ENCODE measurements at places on chromosomes 2 and 18.

- DNase-seq = no peak
Measured at GRCh38 chr2:133838642-133839365, 270.5 kb upstream of the NCKAP5 start.

DNA sequence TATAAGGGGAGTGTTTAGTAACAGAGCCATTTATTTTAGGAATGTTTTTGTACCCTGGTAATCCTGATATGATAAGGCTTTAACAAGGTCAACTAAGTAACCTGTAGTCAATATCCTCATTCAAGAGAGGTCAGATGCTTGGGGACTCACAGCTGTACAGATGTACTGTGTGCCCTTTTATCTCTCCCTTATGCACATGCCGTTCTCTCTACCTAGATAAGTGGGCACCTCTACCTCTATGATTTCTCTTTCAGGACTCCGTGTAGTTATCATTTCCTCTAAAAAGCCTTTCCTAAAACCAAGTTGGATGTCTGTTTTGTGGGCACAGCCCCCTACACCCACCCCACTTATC, 132.4 kb downstream of the BCL2 start:
- DNase-seq = no peak

DNA sequence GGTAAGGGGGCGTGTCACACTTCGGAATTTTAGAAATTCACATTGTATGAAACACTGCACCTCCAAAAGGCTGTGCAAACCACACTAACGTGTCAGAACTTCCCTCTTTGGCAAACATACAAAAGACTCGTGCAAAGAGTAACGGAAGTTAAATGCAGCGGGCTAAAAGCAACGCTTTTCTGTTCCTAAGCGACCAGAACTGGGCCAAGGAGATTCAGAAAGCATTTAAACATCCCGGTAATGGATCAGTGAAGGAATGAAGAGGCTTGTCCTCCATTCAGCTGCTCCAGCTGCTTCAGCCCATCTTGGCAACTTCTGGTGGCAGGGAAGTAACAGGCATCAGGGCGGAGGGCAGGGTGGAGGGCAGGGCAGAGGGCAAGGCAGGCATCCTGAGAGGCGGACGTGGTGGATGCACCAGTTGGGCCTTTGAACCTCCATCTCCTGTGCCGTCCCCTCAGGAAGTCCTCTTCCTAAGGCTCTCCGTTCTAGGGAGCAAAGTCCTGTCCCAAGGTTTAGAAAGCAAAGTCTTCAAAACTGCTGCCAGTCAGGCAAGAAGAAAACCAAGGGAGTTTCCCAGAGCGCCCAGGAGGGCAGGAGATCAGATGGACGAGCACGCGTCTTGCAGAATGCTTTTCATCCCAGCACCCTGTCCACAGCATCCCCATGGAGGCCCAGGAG, 230.7 kb downstream of the ZNF516 start:
- DNase-seq = no peak

- DNase-seq = no peak
Measured at GRCh38 chr2:191276792-191277465, 31.7 kb downstream of the MYO1B start.

DNA sequence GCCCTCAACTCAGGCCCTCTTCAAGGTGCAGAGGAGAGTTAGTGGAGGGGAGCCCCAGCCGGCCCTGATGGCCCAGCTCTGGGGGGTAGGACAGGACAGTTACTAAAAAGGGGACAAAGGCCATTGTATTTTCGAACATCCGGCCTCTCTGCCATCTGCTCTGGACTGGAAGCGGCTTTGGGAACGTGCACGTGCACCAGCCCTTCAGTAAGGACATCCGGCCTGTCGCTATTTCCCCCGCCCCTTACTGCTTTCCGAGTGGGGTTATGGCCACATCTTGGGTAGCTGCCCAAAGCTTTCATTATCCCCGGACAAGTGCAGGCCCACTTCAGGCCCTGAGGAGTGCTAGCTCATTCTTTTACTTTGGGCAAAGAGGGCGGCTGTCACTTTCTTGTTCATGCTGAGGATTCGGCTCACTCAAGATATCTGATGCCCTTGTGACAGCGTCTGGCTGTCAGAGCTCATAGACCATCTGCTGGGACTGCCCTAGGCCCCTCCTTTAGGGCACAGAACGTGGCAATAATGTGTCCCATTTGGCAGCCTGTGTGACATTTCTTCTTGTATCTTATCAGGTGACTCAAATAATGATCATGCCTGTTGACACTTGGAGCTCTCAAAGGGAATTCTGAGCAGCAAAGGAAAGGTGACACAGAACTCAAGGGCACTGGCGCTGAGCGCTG, 17.5 kb downstream of the SLC4A3 start:
- DNase-seq = no peak

DNA sequence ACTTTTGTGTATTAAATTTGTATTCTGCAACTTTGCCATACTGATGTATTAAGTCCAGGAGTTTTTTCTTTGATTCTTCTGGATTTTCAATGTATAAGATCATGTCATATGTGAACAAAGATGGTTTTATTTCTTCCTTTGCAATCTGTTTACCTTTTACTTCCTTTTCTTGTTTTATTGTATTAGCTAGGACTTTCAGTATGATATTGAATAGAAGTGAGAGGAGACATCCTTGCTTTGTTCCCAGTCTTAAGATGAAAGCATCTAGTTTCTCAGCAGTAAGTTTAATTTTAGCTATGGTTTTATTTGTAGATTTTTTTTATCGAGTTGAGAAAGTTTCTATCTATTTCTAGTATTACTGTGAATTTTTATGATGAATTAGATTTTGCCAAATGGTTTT, 25.5 kb downstream of the VRK2 start:
- no peak for DNase-seq

DNA sequence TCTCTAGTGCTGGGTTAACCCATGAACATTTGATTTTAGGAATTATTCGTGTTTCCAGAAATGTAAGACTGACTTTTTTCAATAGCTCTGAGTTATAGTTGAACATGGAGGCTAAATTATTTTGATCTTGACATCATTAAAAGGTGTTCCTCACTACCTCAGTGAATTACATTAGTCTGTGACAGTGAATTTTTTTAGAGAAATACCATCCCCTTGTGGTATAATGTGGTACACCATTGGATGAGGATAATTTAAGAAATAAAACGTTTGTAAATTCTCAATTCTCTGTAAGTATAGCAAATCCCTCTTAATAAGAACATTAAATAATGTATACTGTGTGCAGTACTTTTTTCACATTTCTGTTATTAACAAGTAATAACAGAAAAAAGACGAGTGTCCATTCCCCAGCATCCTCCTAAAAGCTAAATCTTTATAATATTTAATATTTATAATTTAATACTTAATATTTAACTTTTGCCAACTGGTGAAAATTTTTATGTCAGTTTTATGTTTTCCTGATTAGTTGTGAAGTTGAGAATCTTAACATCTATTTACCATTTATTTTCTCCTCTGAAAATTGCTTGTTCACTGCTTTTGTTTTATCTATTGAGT, 70.3 kb upstream of the CWC22 start:
- no peak for DNase-seq

DNA sequence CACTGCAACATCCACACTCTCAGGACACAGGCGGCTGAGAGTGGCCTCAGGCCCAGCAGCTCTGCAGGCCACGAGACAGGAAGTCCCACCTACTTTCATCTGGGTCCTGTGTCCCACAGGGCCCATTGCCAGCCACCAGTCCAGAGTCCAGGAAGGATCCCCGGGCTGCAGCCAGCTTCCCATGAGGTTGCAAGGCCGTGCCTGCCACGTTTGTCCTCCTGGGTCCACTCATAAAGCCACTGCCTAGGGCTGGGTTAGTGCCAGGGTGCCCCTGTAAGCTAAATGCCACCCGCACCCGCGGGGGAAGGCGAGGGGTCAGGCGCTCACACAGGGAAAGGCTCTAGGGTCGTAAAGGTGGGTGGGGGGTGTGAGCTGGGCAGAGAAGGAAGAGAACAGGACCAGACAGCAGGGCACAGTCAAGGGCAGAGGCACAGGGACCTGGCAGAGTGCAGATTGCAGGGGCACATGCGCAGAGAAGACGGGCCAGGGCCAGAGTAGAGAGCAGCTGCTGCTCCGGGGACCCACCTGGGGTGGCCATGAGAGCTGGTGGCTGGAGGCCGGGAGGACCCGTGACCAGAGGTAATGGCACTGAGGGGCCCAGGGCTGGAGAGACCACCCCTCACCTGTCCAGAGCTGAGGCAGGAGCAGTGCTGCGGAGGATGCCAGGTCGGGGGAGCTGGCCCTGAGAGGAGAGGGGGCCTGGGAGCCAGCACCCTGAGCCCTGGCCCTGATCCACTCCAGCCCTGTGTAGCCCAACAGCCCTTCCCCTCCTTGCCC, 8.0 kb downstream of the AGXT start:
- peak; percentile 21 for DNase-seq

GRCh38 chr2:114122930-114123329, 233.0 kb downstream of the ACTR3 start:
- DNase-seq = no peak

- no peak for DNase-seq
Measured at GRCh38 chr2:206845877-206846276, 80.5 kb downstream of the FASTKD2 start.

DNA sequence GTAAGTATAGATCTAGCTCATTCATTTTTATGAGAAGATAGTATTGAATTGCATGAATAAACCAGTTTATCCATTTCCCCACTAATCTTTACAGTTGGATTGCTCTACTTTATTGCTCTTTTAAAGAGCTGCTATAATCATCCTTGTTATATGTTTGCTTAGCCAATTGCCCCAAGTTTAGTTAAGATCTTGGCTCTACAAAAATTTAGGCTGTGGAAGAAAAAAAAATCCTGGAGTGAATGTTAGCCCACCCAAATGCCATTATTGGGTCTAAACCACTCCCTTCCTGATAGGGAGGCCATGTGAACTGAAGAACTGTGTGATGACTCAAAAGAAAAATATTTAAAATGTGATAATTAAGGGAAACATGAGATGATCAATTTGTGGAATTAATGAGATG, 2.9 kb downstream of the ALS2 start:
- DNase-seq = no peak

GRCh38 chr2:120383631-120384340, 37.9 kb downstream of the INHBB start:
- no peak for DNase-seq
